ENCODE measurements at places on chromosomes 11 and 22. TPM values are rescaled to one million over a fixed set of nuclear protein-coding genes. Genes with fewer than 3 reads are reported as not detected.

DNA sequence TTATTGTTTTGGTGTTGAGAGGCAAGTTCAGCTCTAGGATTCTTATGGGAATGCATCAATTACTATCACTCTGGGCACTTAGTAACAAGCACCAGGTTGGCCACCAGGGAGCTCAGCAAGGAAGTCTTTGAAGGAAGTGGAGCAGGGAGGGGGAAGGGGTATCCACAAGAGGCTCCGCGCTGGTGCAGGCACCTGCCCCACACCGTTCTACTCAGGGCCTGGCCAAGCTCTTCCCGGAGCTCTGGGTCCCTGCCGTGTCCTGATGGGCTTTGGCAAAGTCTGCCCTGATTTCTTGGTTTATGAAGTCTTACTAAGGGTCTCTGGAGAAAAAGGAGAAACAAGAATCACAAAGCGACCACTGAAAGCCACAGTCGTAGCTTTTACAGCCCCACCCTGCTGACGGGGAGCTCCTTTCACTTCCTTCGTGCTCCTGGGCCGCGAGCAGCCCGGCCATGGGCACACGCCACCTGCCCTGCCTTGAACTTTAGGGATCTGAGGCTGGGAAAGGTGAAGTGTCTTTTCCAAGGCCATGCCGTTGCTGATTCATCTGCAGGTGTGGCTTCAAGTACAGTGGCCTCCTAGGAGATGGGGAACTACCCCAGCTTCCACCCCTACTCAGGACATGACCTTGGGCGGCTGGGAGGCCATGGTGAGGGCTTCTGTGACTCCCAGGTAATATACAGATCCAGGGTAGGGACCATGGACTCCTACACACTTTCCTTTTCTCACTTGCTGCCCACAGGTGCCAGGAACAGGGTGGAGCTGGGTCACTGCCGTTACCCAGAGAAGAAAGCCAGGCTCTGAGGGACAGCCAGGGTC, 15.9 kb upstream of the LRRC32 start:
- H3K27ac ChIP-seq: no peak overlapping the region
- no peak for DNase-seq
- H3K27me3 ChIP-seq: no peaks in the 10 kb centered on the region
- H3K4me3 ChIP-seq: no peak overlapping the region

- H3K4me3 ChIP-seq: no peak overlapping the region
- no peak overlapping the region for H3K27ac ChIP-seq
- DNase-seq: peak; percentile 65
- no peaks in the 10 kb centered on the region for H3K27me3 ChIP-seq
- H3K36me3 ChIP-seq: peaks cover 10% of the 10 kb centered on the region
Observed at GRCh38 chr11:494761-495536, 12.1 kb downstream of the RNH1 start.

- DNase-seq: no peak
- no peak overlapping the region for H3K27ac ChIP-seq
- no peaks in the 10 kb centered on the region for H3K36me3 ChIP-seq
- H3K4me1 ChIP-seq: no peaks in the 10 kb centered on the region
Observed at GRCh38 chr11:107496011-107496410, 38.4 kb upstream of the CWF19L2 start.

GRCh38 chr22:17460895-17461294, 91.6 kb downstream of the CECR2 start:
- H3K27me3 ChIP-seq: no peaks in the 10 kb centered on the region
- no peak overlapping the region for H3K27ac ChIP-seq
- no peak overlapping the region for H3K4me3 ChIP-seq
- no peaks in the 10 kb centered on the region for H3K4me1 ChIP-seq
- DNase-seq: no peak

The TPBGL gene
- total RNA-seq: 0.69 TPM

DNA sequence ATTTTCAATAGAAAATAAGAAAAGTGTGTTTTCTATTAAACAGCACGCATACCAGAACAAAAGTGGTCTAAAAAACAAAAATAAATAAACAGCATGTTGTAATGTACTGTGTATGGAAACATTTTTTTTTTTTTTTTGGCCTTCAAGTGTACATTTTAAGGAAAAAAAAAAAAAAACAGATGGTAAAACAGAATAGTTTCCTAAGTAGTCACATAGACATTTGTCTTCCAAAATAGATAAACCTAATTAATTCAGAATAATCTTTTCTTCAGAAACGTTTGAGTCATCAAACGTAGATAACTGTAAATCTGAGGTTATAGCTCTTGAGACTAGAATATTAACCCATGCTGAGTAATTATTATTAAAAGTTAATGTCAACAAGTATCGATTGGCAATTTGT, 396 bp upstream of the CFAP300 start:
- peak overlapping the region; percentile 76 for H3K4me3 ChIP-seq
- H3K27me3 ChIP-seq: no peaks in the 10 kb centered on the region
- no peak for DNase-seq
- H3K4me1 ChIP-seq: no peaks in the 10 kb centered on the region

- H3K4me3 ChIP-seq: peak overlapping the region; percentile 98
- no peaks in the 10 kb centered on the region for H3K27me3 ChIP-seq
- H3K4me1 ChIP-seq: no peaks in the 10 kb centered on the region
- peak; percentile 61 for DNase-seq
- H3K36me3 ChIP-seq: no peaks in the 10 kb centered on the region
- peak overlapping the region; percentile 76 for H3K27ac ChIP-seq
Observed at GRCh38 chr22:24011735-24012068, 598 bp downstream of the CABIN1 start.

DNA sequence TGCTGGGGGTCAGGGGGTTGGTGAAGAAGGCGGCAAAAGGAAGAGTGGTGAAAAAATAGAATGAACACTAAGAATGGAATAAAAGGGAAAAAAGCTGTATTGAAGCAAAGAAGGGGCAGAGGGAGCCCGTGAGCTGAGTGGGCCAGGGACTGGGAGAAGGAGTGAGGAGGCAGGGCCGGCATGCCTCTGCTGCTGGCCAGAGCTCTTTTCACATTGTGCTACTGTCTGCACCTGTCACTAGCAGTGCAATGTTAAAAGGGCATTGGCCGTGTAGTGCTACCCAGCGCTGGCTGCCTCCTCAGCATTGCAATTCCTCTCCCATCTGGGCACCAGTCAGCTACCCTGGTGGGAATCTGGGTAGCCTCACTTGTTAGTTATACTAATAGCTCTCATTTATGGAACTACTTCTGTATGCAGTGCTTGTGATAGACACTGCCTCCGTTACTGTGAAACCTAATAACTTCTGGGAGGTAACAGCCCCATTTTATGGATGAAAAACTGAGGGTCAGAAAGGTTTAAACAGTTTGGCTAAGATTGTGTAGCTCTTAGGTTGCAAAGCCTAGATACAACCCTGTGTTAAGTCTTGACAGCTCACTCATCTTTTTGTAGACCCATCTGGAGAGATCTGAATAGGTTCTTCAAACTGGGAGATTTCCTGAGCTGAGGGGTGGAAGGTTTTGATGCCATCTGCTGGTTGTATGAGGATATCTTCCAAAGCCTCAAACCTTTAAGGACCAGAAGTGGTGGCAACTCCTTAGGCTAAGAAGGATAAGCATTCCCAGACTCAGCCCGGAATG, 8.5 kb downstream of the YPEL4 start:
- no peaks in the 10 kb centered on the region for H3K4me1 ChIP-seq
- no peak overlapping the region for H3K4me3 ChIP-seq
- no peaks in the 10 kb centered on the region for H3K36me3 ChIP-seq
- no peaks in the 10 kb centered on the region for H3K27me3 ChIP-seq
